Natural killer cell (primary cell): ENCODE measurements at places on chromosomes 6 and 20. TPM values are rescaled to one million over a fixed set of nuclear protein-coding genes. Genes with fewer than 3 reads are reported as not detected.

GRCh38 chr6:16174416-16175078 lies 45.7 kb downstream of the MYLIP start:
- no peak for DNase-seq

GRCh38 chr6:31776989-31777666 lies at the start of gene VWA7:
TSS of gene VWA7 (minus strand) at chr6:31777328. CDS start at chr6:31776779, 549 bp downstream.
- DNase-seq = peak; percentile 49

DNA sequence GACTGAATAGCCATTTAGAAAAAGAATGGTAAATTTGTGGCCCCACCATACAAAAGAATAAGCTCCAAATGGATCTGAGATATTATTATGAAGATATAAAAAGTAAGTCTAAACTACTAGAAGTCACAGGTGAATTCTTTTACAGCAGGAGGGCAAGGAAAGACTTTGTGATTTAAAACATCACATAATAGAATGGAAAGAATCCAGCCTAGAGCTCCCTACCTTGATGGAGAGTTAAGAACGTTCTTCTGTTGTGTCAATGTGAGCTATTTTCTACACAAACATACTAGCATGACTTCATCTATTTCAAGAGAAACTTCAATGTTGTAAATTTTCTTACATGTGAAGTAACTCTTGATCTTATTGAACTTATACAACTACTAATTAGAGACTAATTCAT lies 100.0 kb upstream of the NRSN1 start:
- DNase-seq = no peak

Gene GPR6
- total RNA-seq = not detected

DNA sequence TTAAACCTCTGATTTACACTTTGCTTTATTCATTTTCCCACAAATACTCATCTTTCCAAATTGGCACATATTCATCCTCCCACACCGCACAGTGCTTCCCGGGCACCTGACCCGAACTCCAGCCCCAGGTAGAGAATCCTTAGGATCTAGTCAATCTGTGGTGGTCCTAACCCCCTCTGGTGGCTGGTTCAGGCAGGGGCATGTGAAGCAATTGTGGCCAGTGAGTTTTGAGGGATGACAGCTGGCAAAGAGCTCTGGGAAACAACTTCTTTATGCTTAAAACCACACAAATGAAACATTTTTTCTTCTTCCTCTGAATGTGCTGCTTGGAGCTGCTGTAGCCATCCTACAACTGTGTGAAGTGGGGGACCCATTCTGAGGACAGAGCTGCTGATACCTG lies 54.7 kb downstream of the ELOVL5 start:
- peak; percentile 51 for DNase-seq

Gene IPCEF1
- total RNA-seq = 53.2 TPM

GRCh38 chr6:6972456-6972855 lies 135.3 kb upstream of the RREB1 start:
- no peak for DNase-seq

Gene APCDD1L
- total RNA-seq = not detected

- DNase-seq = no peak
Measured at GRCh38 chr6:169490246-169490641, 211.6 kb downstream of the WDR27 start.

- no peak for DNase-seq
Measured at GRCh38 chr6:168709390-168709789, 268.4 kb downstream of the SMOC2 start.

Gene DNMT3B
- 0.42 TPM for total RNA-seq

DNA sequence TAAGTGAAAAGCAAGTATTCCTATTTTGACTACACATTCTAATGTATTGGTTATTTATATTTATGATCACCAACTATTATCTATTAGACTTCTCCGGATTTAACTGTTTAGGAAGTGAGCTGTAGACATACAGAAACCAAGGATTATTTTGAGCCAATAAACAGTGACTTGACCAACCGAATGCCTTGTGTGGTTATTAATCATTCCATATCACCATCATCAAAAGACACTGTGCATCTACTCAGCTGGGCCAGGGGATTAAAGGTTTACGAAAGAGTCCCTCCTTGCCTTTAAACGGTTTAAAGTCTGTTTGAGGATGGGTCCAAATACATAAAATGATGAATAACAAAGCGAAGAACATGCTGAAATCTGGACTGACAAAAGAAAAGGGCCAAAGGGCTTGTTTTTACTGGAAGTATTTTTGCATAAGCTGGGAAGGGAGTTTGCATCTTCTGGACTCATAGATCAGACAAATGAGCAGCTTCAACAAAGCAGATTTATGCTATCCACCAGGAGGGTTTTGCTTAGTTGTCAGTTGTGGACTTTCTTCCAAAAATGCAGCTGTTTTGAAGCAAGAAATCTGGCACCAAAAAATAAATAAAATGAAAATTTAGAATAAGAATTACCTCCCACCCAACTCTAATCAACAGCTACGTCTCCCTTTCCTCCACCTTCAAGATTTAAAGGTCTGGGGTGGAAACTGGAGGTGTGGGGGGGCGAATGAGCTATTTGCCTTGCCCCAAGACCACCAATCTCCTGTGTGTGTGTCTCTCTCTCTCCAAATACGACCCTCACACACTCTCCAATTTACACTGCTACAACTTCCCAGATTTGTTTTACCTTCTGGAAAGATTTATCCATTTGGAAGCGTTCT lies 33.6 kb upstream of the ID4 start:
- no peak for DNase-seq

DNA sequence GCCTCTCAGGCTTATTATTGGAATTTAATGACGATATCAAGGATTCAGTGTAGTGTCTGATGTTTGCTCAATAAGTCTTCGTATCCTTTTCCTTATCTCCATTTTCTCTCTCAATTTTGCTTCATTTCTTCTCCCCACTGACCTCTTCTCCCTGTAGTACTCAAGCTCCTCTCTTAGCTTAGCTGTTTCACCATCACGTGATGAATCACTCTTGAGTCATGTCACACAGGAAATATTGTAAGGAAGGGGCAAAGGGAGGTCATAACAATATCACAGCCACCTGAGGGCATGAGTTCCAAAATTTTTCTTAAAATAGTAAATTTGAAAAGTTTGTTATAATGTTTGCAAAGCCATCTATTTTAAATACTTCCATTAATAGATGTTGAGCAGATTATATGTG lies 392.2 kb upstream of the MARCKS start:
- DNase-seq = no peak

DNA sequence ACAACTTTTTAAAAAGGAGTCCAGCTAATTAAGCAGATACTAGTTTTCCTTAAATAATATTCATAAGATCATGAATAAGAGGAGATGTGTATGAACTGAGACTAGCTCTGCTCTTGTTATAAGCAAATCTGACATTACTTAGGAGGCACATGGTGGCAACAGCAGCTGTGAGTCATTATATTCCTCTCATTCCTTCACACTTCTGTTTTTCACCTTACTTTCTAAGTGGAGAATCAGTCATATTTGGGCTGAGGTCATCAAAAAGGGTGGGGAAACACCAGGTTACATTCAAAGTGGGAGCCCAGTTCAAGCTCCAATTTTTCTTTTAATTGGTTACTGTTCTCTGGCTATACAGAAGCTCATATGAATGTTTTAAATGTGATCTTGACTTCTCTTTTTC lies 6.0 kb upstream of the RIPPLY2 start:
- DNase-seq = no peak

DNA sequence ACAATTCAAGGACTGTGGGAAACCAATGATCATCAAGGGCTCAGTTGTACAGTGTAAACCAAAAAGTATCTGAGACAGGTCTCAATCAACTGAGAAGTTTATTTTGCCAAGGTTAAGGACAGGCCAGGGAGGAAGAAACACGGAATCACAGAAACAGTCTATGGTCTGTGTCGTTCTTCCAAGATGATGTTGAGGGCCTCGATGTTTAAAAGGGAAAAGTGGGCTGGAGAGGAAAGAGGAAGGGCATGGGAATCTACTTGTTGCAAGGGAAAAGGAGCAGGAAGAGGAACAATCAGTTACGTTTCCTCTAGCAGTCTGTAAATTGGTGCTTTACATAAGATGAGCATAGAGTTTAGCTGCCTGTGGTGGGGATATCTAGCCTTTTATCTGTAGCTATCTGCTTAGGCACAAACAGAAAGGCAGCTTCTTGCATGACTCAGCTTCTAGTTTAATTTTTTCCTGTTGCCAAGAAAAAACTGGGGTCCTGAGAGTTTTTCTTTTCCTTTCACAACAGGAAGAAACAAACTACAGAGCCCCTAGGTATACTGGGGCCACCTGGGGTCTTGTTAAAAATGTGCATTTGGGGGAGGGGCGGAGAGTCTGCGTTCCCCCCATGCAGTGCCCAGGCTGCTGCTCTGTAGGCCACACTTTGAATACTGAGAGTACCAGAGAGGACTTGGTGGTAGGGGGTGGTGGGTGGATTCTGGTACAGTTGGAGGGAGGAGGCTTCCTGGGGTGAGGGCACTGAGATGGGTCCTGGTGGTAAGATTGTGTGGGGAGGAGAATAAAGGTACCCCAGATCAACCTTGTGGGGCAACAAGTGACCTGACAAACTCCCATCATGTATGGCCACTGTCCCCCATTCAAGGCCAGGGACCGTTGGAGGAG lies 35.3 kb upstream of the EZR start:
- peak; percentile 74 for DNase-seq

DNA sequence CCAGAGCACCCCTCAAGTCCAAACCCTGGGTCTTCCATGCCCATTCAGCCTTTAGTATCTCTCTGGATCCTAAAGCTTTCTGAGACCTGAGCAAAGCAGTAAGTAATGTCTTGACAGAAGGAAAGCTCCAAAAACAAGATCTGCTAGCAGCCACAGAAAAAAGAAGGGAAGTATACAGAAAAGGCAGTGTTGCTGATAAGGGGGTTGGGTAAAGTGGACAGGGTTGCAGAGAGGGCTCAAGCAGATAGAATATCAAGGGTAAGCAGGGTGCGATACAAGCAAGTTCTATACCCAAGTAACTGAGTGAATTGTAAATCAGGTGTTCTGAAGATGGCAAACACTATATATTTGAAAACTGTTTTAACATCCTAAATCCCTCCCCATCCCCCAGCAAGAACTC lies 113.4 kb upstream of the CARMIL1 start:
- DNase-seq = no peak

GRCh38 chr20:51462566-51463276 lies 79.8 kb downstream of the NFATC2 start:
- DNase-seq = no peak

- no peak for DNase-seq
Measured at GRCh38 chr6:52568320-52568719, 8.5 kb downstream of the TRAM2 start.

- DNase-seq = no peak
Measured at GRCh38 chr6:34240329-34241248, 3.9 kb downstream of the HMGA1 start.

Gene PMEPA1
- total RNA-seq = 2.4 TPM

GRCh38 chr20:2476742-2477615 lies 6.4 kb upstream of the SNRPB start:
- no peak for DNase-seq

Gene EYA2
- total RNA-seq = 0.30 TPM

DNA sequence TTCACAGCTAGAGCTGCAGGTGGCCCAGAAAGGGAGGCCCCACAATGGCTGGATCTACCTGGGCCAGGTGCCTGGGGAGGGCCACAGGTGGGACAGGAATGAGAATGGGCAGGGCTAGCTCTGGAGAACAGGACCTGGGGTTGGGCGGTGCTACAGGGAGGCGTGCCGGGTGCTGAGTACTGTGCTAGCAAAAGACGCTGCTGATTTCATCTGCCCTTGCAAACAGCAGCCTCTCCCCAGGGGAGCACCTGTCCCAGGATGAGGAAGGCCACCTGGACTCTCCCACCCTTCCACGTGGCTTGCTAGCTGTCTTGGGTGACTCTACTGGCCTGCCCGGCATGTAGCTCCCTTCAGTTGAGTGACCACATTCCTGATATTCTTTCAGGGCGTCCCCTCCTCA lies 6.6 kb upstream of the YTHDF1 start:
- no peak for DNase-seq

DNA sequence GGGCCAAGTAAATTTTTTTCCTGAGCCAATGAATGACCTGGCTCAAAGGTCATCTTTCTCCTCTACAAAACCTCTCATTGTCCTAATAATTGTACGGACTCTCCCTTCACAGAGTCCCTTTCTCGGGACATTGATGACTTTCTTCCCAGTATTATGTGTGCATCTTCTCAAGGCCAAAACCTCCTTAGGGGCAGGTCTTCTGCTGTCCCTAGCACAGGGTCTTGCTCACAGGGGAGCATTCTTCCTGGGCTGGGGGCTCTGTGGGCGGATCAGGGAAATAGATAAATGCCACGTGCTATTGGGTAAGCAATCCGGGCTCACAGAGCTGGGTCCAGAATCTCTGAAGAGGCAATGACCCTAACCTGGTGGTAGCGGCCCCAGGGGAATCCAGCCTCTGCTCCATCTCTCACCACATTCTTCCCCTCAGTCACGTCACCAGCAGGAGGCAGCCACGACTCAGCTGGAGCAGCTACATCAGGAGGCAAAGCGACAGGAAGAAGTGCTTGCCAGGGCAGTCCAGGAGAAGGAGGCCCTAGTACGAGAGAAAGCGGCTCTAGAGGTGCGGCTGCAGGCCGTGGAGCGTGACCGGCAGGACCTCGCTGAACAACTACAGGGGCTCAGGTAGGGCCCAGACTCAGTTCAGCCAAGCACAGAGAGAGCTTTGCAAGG lies 23.5 kb downstream of the CEP250 start:
- no peak for DNase-seq

DNA sequence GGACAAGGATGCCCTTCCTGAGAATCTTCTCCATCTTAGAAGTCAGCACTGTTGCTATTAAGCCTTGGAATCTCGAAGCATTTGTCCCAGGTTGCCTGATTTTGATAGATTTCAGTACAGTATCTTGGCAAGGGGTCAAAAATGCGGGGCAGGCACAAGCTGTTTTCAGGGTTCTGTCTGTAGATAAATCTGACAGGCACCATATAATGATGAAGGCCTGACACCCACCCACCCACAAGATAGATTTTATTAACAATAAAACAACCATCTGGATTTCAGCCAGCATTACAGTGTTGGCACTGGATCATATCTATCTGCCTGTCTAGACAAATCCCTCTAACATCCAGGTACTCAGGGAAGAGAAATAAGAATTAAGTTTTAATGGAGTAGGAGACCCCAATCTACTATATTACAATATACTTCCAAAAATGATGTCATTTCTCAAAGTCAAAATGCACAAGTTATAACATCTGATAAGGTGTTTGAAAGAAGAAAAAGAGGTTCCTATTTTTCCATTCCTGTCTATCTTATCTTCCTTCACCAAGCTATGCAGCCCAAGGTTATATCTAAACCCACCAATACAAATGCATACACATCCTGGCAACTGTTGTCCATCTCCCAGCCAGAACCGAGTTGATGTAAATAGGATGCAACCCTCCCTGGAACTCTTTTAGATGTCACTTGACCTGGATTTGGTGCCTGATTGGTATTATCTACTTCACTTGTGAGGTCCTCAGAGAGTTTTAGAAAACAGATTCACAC lies 10.7 kb downstream of the NEDD9 start:
- no peak for DNase-seq
